Hindlimb muscle (tissue), 1 donor: ENCODE measurements at places on chromosomes 12 and 14. TPM values are rescaled to one million over a fixed set of nuclear protein-coding genes. Genes with fewer than 3 reads are reported as not detected.

The ZNF385A gene
- 17.3 TPM for polyA plus RNA-seq

The CLEC9A gene
- 0.12 TPM for polyA plus RNA-seq

The GLIPR1 gene
- 10.1 TPM for polyA plus RNA-seq

The ALDH2 gene
- 36.6 TPM for polyA plus RNA-seq

The IFNG-AS1 gene
- 0.72 TPM for polyA plus RNA-seq
